Stimulated activated CD8-positive, alpha-beta memory T cell treated with anti-CD3 and anti-CD28 coated beads, Interleukin-4, amount 100 ng/mL, for 1 hour (primary cell): ENCODE measurements at places on chromosomes 13 and 19.

DNA sequence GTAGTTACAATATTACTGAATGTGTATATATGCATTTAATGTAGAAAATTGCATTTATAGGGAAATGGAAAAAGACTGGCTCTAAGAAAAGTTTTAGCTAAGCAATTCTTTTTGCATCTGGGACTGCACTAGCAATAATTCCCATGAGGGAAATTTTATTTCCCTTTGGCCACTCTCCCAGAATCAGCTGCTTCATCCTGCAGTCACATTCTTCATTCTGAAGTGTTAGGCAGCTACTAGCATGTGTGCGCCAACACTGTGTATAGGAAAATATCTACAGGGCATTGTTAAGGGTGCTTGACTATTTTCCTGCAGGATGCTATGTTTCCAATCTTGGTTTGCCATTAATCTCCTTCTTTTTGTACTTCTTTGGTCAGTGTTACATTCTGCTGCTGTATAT, 312.8 kb upstream of the PCDH20 start:
- no peak for DNase-seq

DNA sequence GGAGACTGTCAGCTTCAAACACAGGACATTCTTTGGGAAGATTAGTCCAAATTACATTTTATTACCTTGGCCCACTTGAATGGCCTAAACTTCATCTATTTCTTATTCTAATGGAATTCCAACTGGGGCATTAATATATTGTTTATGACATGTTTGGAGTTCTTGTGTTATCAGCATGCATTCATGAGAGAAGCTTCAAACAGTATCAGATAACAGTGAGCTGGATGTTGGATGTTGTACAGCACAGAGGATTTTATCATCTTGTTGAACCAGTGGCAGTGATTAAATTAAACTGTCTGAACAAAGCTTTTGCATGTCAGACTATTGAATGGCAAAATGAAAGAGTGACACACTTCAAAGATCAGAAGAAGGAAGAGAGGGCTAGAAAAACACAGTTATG, 50.0 kb downstream of the MZT1 start:
- DNase-seq, result no peak

DNA sequence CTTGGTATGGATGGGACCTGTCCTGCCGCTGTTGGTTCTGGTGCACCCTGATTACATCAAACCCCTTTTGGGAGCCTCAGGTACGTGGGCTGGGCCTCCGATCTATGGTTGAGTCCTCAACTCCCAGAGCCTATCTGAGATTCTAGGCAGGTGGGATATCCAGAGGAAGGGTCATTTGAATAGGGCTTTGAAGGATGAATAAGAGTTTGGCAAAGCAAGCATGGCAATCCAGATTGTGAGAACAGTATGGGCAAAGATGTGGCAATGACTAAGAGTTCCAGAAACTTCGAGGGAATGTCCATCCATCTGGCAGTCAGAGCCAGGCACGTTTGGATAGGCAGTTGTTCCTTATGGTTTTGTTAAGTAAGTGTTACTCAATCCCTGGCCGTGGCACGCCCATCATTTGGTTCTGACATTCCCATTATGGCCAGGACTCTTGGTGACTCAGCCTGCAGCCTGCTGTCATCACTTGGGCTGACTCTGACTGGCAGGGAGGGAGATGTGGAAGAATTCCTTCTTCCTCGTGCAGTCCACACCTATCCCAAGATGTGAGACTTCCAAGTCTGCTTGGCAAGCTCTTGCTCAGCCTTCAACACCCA, 21.5 kb downstream of the CYP4F22 start:
- DNase-seq, result no peak

GRCh38 chr13:20354722-20355121, 122.6 kb upstream of the GJB6 start:
- no peak for DNase-seq

DNA sequence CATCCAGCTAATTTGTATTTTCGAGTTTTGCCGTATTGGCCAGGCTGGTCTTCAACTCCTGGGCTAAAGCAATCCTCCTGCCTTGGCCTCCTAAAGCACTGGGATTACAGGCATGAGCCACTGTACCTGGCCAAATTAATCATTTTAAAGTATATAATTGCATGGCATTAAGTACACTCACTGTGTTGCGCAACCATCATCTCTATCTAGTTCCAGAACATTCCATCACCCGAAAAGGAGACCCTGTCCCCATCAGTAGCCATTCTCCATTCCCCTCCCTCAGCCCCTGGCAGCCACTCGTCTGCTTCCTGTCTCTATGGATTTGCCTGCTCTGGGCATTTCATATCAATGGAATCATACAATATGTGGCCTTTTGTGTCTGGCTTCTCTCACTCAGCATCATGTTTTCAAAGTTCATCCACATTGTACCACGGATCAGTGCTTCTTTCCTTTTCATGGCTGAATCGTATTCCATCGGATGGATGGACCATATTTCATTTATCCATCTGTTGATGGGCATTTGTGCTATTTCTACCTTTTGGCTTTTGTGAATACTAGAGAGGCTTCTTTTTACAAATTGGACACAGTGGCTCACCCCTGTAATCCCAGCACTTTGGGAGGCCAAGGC, 13.1 kb downstream of the PGPEP1 start:
- DNase-seq, result no peak

GRCh38 chr13:102667911-102668310, 26.9 kb downstream of the METTL21C start:
- DNase-seq, result no peak

DNA sequence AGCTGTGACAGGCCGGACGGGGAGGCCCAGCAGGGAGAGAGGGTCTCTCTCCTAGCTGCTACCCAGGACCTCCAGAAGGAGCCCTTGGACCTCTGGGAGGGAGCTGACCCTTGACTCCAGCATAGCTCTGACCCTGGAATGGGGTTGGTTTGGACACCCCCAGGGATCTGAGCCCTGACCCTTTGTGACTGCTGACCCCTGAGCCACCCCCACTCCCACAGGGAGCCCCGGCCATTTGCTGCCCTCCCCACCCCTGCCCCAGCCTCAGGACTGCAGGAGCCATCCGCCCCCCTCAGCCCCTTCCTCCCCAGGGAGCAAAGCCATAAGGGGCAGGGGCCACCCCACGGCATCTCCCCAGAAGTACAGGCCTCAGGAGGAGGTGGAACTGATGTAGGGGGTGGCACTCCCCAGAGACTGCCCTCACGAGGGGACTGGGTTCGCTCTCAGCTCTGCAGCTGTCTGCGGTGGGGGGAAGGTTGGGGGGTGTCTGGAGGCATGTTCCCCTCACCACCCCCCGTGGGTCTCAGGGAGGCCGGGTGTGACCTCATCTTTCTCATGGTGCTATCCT, 7.0 kb downstream of the COX6B2 start:
- no peak for DNase-seq

DNA sequence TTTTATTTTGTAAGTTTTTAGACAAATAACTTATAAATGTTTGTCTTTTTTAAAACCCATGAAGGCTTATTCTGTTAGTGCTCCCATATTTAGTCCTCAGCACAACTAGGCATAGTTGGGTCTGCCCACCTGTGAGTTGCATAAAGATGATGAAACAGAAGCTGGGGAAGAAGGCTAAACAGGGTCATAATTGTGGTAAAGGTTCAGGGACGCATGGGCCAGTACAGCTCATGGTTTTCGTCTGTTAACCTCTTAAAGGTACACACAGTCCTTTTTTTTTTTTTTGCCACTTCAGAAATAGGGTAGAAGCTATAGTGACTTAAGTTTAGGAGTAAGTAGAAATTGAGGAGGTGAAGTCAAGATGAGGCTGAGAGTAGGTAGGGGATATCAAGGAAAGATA, 58.3 kb downstream of the TM9SF2 start:
- DNase-seq, result no peak

- DNase-seq, result no peak
Measured at GRCh38 chr19:45160870-45161737, at the start of gene NKPD1. Gene NKPD1 (minus strand): TSS chr19:45160982. CDS start chr19:45160150, 832 bp downstream.

DNA sequence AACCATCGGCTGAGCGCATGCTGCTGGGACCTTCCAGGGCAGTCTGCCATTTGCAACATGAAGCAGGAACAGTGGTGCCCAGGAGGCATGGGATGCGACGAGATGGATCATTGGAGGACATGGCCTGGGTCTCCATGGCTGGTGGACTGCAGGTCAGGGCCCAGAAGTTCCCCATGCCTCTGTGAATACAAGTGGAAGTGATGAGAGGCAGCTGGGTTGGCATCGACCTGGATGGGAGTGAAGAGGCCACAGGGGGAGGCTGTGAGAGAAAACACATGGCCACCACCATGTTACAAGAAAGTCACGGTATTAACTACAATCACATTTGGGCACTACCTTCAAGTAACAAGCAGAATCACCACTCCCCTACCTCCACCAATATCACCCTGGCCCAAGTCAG, 262.0 kb downstream of the FOXO1 start:
- no peak for DNase-seq

GRCh38 chr19:30563691-30564090, 191.5 kb downstream of the ZNF536 start:
- DNase-seq, result no peak

- no peak for DNase-seq
Measured at GRCh38 chr19:677201-677600, 1.0 kb downstream of the FSTL3 start.

DNA sequence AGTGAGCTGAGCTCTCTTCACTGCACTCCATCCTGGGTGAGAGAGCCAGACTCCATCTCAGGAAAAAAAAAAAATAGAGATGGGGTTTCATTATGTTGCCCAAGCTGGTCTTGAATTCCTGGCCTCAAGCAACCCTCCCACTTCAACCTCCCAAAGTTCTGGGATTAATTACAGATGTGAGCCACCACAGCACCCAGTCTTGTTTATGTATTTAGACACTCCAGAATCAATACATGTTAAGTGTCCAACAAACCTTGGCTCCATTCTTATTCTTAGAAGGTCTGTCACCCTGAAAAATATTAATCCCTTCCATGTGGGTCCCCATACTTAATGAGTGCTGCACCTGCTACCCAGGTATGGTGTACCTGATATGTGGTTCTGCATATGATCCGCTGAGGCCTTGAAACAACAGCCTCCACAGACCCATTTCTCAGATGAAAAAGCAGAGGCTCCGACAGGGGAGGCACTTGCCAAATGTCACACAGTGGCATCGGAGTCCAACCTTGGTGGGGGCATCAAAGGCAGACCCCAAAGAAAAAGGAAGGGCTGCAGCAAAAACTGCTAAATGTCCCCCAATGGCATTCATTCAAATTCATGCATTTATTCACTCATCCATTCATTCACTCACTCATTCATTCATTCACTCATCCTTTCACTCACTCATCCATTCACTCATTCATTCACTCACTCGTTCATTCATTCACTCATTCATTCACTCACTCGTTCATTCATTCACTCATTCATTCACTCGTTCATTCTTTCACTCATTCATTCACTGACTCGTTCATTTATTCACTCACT, 16.7 kb downstream of the TICAM1 start:
- no peak for DNase-seq

DNA sequence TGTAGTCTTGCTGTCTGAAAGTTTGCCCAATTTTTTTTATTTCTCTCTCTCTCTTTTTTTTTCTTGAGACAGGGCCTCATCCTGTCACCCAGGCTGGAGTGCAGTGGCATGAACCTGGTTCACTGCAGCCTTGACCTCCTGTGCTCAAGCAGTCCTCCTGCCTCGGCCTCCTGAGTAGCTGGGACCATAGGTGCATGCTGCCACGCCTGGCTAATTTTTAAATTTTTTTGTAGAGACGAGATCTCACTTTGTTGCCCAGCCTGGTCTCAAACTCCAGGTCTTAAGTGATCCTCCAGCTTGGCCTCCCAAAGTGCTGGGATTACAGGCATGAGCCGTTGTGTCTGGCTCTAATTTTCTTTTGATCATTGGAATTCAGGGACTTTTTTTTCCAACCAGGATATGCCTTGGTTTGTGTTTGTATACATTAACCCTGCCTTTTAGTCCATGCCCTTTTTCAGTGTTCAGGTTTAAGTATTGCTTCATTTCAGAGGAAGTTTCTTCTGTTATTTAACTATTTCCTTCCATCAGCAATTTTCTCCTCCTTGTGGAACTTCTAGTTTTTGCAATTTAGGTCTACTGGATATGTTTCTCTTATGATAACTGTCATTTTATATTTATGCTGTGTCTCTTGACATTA, 201.4 kb downstream of the PCCA start:
- no peak for DNase-seq

DNA sequence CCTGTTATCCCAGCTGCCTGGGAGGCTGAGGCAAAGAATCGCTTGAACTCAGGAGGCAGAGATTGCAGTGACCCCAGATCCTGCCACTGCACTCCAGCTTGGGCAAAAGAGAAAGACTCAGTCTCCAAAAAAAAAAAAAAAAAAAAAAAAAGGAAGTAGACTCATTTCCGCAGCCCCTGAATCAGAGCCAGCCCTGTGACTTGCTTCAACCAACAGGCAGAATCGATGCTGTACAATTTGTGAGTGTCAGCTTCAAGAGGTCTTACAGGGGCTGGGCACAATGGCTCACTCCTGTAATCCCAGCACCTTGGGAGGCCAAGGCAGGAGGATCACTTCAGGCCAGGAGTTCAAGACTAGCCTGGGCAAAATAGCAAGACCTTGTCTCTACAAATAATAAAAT, 12.8 kb downstream of the ANKRD27 start:
- DNase-seq, result no peak

GRCh38 chr19:23905771-23906170, 8.9 kb upstream of the ZNF726 start:
- no peak for DNase-seq

DNA sequence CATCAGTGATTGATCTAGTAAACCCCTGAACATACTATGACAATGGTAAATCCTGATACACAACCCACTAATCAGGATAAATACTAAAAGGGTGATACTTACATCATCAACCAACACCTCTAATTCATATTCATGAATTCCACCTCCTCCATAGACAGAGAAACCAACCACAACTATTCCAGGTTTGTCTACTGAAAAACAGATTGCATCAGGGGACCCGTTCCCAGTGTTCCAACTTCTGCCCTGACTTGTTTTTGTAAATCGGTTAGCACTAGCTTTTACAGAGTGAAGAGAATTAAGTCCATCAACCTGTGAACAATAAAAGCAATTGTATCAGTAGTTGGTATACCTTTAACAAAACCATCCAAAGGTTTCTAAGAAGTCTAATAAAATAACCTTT, 149.2 kb downstream of the MYCBP2 start:
- DNase-seq, result no peak

- DNase-seq, result no peak
Measured at GRCh38 chr19:52170863-52171320, 529 bp downstream of the ZNF836 start.

DNA sequence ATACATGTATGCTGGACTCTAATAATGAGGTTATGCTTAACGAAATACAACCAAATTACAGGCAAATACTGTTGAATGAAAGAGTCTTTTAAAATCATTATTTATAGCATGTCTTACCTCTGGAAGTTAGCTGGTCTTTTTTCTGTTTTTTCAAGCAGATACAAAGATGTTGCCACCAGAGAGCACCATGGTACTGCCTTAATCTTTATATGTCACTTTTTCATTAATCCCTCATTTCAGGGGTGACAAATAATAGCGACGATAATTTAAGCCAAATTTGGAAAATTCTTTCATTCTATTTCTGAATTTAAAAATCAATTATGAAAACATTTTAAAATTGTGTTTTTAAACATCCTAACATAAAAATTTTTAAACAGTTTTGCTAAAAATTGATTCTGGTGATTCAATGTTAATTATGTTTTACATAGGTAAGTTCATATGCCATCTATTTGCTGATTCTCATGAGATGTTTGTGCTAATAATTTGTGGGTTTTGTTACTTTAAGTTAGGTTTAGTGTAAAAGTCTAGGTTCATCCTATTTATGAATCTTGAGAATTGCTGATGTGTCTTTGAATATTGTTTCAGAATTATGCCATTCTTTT, 379.3 kb upstream of the SGCG start:
- DNase-seq, result no peak
